Trophoblast cell (in vitro differentiated cells and primary cell): ENCODE measurements at places on chromosomes 11 and 22.

GRCh38 chr22:48486134-48486532, 1341.5 kb downstream of the BRD1 start:
- DNase-seq, result no peak

- no peak for DNase-seq
These were observed 4.1 kb downstream of the RELT start for GRCh38 chr11:73380331-73380730.

DNA sequence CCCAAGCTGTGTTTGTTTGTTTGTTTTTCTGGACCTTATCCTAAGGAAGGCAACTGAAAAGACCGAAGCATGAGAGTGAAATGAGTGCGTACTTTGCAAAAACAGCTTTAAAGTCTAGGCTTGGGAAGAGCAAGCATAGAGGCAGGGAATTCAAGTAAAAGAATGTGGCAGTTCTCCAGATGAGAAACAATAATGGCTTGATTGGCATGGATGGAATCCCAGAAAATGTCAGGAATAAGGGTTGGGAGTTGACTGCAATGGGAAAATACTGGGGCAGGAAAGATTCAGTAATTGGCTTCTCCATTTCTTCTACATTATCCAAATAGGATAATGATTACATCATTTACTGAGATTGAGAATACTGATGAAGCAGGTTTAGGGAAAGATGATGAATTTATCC, 17.5 kb downstream of the SAAL1 start:
- peak; percentile 56 for DNase-seq

DNA sequence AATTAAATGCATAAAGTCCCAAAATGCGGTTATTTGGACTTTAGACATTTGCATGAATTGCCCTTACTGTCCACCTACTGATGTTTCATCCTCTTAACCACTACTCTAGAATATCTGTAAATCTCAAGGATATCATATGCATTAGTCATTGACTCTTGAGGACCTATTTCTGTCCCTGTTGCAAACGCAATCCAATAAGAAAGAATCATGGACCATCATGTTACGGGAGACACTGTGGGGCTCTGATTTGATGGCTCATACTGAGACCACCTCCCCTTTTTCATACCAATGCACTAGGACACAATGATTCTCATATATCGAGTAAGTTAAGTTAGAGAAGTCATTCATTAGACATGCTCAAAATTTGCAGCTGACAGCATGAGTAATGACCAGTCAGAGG, 14.4 kb downstream of the POU2AF2 start:
- DNase-seq, result peak; percentile 40

- DNase-seq, result no peak
These were observed 13.1 kb downstream of the GRIK4 start for GRCh38 chr11:120524536-120525085.
